ENCODE measurements at places on chromosomes 1 and 21. TPM values are rescaled to one million over a fixed set of nuclear protein-coding genes. Genes with fewer than 3 reads are reported as not detected.

DNA sequence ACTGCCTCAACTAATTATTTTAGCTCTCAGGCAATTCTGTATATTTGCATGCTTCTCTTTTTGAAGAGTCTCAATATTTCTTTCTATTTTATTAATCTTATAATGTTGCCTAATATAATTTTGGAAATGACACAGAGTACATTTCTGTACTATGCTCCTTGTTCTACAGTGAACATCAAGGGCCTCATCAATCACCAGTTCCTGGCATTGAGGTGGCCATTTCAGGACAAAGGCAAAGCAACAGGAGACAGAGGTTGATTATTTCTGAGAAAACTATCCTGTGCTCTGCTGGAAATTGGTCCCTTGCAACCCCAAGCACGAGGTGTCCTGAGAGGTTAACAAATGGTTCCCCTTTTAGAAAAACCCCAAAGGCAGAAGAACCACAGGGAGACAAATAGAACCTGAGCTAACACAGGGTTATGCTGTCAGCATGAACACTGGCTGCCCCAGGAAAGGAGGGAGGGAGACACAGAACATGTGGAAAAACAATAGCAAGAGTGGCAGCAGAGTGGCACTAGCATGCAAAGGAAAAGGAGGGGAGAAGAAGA is 63.9 kb upstream of the VAV3 start:
- DNase-seq = no peak

DNA sequence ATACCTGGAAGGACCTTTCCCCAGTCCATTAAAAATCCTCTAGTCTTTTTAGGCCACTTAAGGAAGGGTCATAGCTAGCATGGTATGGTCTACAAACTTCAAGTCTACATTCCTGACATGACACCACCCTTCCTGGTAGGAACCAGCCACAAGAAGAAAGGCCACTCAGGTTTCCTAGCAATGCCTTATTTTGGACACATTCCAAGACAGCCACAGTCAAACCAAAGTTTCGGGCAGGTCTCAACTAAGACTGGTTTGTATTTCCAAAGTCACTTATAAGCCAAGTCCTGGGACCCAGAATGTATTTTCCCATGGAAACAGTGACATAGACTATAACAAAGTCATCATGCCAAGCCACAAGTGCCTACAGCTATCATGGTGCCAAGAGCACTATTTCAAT is 50.6 kb upstream of the SLC44A3 start:
- no peak for DNase-seq

DNA sequence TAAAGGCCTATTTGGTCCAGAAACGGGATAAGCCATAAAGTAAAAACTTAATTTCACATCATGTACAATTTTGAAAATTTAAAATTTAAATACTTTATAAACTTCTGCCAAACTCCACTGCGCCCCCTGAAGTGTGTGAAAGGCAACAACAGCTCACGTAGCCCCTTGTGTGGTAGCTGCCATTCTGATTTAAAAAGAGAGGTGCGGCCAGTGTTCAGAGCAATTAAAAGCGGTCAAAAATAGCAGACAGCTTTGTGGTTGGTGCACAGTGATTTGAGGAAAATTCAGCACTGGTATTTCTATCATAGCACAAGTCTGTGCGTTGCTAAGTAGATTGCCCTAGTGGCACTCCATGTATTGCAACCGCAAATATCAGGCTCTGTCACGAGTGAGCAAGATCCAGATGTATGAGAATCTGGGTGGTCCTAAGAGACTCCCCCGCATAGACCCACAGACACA is 122.5 kb downstream of the ATG4C start:
- no peak for DNase-seq

- DNase-seq = no peak
Observed at GRCh38 chr1:108327534-108328466, 83.9 kb upstream of the NBPF4 start.

DNA sequence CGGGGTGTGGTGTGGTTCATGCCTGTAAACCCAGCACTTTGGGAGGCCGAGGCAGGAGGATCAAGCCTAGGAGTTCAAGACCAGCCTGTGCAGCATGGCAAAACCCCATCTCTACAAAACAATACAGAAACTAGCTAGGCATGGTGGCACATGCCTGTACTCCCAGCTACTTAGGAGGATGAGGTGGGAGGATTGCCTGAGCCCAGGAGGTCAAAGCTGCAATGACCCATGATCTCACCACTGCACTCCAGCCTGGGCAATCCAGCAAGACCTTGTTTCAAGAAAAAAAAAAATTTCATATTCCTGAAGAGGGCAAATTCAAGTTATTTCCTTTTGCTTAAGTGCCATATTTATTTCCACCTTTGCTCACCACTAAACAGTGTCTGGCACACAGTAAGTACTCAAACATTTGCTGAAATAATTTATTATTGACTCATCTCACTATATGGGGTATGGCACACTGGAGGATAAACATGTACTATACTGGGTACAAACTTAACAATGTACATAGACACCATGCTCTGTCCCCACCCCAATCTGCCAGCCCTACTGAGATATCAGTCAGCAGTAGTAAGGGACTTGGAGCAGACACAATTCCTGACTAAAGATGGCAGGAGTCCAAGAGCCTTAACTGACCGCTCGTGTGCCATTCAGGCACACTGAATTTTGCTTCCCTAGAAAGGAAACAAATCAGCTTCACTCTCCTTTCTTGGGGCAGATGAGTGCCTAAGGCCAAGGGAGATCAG is 15.5 kb downstream of the MEAF6 start:
- DNase-seq = no peak

DNA sequence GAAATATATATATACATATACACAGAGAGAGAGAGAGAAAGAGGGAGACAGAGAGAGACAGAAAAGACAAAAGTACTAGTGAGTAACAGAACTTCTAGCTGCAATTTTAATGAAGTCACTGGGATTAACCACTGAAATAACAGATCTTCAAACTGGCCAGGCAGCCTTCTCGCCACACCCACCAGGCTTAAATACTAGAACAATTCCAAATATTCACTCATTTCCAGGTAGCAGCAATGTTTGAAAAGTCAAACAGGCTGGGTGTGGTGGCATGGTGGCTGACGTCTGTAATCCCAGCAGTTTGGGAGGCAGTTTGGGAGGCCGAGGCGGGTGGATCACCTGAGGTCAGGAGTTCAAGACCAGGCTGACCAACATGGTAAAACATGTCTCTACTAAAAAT is 5.2 kb downstream of the PRDX1 start:
- DNase-seq = no peak

The AIRE gene
- not detected for total RNA-seq

The TLR5 gene
- 10.0 TPM for total RNA-seq

The OSCP1 gene
- 6.1 TPM for total RNA-seq

The AKR7A3 gene
- total RNA-seq = 1.3 TPM

The KIAA1614 gene
- 2.5 TPM for total RNA-seq

The ECE1 gene
- 43.5 TPM for total RNA-seq

The MATN1 gene
- total RNA-seq = 0.28 TPM

The KIF2C gene
- total RNA-seq = 2.8 TPM

The PDE9A gene
- 7.8 TPM for total RNA-seq

The INAVA gene
- not detected for total RNA-seq

The KCNK2 gene
- total RNA-seq = 2.1 TPM

The GPX7 gene
- 18.1 TPM for total RNA-seq
